NCI-H1694 treated with DMSO at 0.1 percent for 48 hours (cell line): ENCODE measurements at places on chromosomes 3 and 15.

- DNase-seq: no peak
These were observed 18.2 kb downstream of the IRAK2 start for GRCh38 chr3:10182950-10183349.

GRCh38 chr15:100125401-100126191 lies 216.2 kb downstream of the ADAMTS17 start:
- no peak for DNase-seq

GRCh38 chr3:197042539-197042938 lies 12.9 kb upstream of the MELTF start:
- no peak for DNase-seq

DNA sequence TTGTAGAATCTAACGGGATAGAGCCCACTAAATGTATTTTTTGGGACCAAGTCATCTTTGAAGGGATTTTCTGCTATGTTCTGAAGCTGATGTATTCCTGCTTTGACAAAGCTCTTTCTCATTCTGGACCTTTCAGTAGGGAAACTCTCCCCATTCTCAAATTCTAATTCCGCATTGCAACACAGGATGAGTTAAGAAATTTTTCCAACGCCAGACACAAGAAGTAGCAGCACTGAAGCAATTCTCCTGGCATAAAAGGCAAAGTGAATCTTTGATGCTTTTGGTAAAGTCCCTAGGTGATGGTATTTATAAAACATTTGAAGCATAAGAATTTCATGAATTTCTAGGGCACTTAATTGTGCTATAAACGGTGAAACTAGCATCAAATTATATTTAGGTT lies 76.8 kb downstream of the ZPLD1 start:
- DNase-seq: no peak

- no peak for DNase-seq
These were observed 448 bp upstream of the KBTBD12 start for GRCh38 chr3:127914584-127914983.

- DNase-seq: no peak
These were observed 50.5 kb downstream of the MBNL1 start for GRCh38 chr3:152319256-152319655.

- no peak for DNase-seq
These were observed at the start of gene DALRD3 for GRCh38 chr3:49017971-49018706. TSS of gene DALRD3 (minus strand) at chr3:49018580. CDS start at chr3:49018564, 16 bp downstream.

- peak; percentile 58 for DNase-seq
These were observed 5.5 kb downstream of the BCL6 start for GRCh38 chr3:187739561-187740332.

DNA sequence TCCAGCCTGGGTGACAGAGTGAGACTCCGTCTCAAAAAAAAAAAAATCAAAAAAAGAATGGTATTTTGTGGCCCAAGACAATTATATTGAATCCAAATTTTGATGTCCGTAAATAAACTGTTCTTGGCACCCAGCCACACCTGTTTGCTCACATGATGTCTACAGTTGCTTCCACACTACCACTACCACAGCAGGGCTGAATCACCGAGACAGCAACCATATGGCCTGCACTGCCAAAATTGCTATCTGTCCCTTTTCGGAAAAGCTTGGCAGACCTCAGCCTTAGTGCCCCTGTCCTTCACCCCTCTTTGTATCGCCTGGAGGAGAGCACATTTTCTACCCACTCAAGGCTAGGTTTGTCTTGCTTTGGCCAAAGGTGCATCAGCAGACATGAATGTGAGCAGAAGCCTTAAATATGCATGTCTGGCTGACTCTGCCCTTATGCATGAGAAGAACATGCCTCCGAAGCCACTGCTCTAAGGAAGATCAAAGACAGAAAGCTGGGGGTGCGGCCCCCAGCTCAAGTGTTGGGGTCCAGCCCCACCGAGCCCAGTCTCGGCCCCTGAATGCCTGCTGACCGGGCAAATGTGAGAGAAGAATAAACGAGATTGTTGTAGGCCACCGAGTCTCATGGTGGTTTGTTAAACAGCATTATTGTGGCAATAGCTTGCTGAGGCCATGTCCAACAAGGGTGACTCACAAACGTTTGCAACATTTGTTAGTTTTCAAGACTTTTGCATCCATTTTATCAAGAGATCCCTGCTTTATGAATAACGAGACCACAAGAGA lies 108.1 kb downstream of the TPRA1 start:
- peak; percentile 74 for DNase-seq

DNA sequence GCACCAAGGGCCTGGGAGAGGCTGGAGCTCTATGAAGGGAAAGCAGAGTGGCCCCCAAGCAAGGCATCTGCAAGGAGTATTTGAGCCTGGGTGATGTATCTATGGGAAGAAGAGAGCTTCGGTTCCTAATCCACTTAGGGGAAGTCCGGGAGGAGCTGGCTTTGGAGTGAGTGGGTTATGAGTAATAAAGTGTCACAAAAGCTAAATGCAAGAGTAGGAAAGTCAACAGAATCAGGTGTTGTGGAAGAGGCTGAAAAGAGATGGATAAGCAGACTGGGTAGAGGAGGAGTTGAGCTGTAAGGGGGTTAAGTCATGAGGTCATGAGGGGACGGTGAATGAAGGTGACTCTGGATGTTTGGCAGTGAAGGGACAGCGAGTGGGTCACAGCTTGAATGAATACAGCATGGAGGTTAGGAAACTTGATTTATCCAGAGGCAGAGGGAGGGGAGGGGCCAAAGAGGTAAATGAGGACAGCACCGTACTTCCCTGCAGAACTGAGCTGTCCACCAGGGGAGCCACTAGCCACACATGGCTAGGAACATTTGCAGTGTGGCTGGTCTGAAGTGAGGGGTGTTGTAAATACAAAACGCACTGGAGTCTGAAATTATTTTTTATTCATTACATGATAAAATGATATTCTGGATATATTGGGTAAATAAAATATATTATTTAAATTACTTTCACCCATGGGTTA lies 83.3 kb downstream of the ADCY5 start:
- DNase-seq: peak; percentile 8

DNA sequence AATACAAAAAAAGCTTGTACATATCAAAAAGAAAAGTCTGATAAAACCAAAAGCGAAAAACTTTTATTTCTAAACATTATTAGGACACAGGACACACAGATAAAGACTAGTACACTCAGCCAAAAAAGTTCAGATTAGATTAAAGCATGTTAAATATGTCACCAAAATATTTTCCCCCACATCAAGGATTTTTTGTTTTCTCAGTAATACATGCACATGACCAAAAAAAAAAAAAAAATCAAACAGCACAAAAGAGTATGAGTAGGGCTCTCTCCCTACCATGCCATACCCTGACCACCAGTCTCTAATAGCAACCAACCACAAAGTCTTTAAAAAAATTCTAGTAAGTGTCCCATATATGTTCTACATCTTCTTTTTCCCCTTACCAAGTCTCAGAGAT lies 77.4 kb downstream of the LRRFIP2 start:
- no peak for DNase-seq

DNA sequence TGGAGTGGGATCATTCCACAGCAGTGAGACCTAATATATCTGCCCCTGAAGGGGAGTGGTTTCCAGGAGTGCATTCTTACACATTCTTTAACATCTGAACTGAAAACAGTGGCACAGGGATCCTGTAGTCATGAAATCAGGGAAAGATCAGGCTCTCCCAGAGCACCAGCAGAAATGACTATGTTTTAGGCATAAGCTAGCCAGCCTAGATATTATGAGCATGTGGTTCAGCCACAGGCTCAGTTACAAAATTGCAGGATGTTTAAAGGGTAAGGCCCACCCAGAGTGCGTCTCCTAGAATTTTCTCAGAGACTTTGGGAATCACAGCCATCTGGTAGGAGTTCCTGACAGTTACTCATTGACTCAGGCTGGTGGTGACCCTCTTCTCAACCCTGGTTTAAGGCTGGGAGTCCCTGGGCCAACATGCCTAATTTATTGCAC lies 20.9 kb downstream of the FSTL1 start:
- no peak for DNase-seq

DNA sequence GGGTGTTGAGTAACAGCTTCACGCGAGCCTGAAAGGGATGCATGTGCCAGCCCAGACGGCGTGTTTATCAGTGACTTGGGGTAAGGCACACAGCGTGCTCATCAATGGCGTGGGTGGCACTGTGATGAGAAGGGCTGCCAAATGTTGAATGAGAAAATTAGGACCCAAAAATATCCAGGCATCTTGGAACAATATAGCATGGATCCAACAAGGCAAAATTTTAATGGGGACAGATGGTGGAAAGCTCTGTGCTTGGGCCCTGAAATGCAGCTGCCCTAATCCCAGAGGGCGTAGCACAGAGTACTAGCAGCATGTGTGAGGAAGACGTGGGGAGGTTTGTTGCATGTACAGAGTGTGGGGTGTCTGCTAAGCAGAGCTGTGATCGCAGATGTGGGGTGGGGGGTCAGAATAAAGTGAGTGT lies 48.9 kb downstream of the SSUH2 start:
- DNase-seq: peak; percentile 1

GRCh38 chr3:126682009-126682408 lies 22.0 kb upstream of the CHCHD6 start:
- no peak for DNase-seq

GRCh38 chr15:36755341-36756000 lies 176.0 kb downstream of the CDIN1 start:
- peak; percentile 93 for DNase-seq

- DNase-seq: no peak
These were observed 213.7 kb upstream of the P2RY1 start for GRCh38 chr3:152621006-152621868.

- no peak for DNase-seq
These were observed 26.1 kb downstream of the LSM3 start for GRCh38 chr3:14204515-14205284.

DNA sequence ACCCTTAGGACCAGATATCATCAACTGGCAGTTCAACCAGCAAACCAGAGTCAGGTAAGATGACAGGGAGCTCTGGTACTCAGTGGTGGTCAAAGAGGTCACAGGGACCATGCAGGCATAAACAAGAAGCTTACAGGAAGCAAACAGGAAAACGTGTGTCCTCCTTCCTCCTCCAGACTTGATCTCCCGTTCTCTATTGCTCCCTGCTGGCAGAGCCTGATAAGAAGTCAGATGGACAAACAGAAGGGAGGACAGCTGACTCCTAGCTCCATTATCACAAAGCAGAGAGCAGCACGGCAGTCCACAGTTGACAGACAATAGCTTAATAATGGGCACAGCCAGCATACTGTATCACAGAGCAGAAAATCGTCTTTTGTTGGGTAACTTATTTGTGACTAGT lies 156.5 kb upstream of the SLC2A2 start:
- DNase-seq: no peak

- no peak for DNase-seq
These were observed 52.3 kb downstream of the PGPEP1L start for GRCh38 chr15:98955331-98955730.

GRCh38 chr3:39440316-39440715 lies 27.2 kb upstream of the MOBP start:
- DNase-seq: no peak

DNA sequence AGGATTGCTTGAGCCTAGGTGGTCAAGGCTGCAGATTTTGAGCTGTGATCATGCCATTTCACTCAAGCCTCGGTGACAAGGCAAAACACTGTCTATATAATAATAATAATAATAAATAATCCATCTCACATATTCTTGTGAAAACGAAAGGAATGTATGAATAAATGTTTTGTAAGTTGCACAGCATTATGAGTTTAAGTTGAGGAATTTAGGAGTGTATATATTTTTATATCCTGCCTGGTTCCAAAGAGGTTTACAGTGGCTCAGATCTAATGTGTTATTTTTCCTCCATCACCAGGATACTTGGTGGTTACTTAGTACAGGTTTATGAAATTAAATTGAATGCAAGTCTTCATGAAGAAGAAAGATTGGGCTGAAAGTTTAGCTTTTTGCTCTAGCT lies 77.2 kb downstream of the ATG7 start:
- DNase-seq: no peak

- no peak for DNase-seq
These were observed 31.8 kb downstream of the INTS14 start for GRCh38 chr15:65578904-65579728.

- no peak for DNase-seq
These were observed 613 bp downstream of the ATP1B3 start for GRCh38 chr3:141876891-141877621.

- no peak for DNase-seq
These were observed 22.1 kb upstream of the CRBN start for GRCh38 chr3:3201611-3202010.

DNA sequence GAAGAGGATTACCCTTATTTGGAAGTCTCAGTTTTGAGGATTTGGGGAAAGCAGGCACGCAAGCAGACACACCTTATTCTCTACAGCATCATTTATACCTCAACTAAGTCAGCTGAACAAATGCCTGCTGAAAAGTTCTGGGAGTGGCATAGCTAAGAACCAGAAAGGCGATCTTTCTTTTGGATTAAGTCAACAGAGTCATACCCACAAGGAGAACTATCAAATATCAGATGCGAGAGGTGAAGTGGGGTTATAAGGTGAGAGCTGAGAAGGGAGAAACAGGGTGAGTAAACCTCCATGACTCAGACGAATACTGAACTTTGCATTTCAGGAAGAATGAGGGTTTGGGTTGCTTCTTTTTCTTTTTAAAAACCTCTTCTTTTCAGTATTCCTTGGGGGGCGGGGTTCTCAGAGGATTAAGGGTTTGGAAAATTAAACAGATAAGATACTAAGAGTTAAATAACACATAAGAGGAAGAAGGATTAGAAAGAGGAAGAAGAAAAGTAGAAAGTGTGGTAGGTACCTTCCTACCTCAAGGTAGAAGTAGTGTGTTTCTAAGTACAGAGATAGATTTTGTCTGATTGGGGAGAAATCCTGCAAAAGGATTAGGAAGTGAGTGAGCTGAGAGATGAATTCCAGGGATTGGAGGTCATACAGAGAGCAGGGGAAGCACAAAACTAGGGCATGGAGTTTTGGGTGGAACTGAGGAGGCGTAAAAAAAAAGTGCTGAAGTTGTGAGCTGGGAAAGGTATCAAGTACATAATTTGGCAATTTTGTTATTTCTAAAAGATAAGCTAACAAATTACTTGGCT lies 41.3 kb upstream of the ICE2 start:
- DNase-seq: no peak

DNA sequence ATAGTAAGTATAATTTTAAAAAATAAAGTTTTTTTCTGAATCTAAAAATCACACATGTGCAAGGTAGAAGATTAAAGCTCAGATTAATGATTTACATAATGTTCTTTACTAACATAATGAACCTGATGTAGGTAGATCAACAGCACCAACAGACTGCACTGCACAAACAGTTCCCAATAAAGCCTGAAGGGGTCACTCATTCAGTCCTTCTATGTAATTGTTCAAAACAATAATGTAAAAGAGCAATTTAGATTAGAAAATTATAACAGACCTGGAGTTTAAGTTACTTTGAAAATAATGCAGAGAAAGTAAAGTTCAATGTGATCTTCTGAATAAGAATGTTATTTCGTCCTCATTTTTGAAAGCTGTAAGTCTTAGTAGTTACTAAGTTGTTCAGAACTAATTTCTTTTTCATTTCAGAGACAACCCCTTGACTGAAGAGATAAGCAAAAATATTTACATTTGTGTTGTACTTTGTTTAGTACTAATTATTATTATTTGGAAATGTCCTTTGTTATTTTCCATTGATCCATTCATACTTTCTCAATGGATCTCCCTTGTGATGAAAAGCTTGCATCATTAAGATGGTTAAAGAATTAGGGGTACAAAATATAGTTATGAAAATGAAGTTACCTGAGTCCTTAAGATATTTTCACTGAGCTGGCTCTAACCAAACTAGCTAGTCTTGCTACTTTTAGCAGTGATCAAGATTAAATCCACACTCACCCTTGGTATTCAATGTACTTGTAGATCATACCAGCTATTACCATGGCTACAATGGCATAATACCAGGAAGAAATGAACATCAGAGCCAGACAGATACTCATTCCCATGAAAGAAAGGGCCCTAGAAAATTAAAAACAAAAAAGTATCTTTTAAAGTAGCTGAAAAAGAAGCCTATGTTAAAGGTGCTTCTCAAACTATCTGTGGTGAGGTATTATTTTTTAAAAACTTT lies 16.8 kb downstream of the EMC4 start:
- peak; percentile 42 for DNase-seq

- no peak for DNase-seq
These were observed 169.0 kb downstream of the TBC1D5 start for GRCh38 chr3:17573396-17573795.
